Activated CD4-positive, alpha-beta memory T cell treated with anti-CD3 and anti-CD28 coated beads for 36 hours (primary cell): ENCODE measurements at places on chromosomes 2 and 18.

DNA sequence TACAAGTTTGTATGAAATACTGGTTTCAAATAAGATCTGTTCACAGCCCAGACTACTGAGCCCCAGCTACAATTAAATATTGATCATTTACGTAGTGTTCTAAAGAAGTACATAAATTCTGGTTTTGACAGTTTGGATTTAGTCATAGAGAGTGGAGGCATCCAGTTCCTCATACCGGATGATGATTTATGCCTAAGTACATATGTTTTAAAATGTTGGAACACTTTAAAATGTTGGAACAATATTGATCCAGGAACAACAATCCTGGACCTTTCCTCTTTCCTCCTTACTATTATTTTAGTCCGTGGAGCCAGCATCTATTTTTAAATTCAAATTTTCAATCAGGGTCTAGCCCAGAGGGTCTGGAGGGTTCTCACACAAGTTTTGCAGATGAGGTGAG lies 22.8 kb upstream of the TTN start:
- DNase-seq, result no peak

DNA sequence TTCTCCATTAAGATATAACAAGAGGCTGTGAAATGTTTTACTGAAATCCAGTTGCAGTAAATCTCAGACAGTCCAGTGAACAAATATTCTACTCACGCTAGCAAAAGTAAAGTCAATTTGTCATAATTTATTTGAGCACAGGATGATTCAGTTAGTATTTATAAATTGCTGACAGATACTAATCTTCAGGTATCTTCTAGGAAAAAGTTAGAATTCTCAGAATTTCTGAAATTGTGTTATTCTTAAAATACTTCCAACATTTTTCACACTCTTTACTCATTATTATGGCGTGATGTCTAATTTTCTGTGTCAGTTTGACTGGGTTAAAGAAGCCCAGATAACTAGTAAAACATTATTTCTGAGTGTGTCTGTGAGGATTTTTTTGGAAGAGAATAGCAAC lies 460.2 kb upstream of the ACVR2A start:
- DNase-seq, result no peak

- DNase-seq, result no peak
Measured at GRCh38 chr18:2692508-2692907, 37.0 kb downstream of the SMCHD1 start.

GRCh38 chr18:11946756-11947155 lies 34.6 kb upstream of the IMPA2 start:
- no peak for DNase-seq

DNA sequence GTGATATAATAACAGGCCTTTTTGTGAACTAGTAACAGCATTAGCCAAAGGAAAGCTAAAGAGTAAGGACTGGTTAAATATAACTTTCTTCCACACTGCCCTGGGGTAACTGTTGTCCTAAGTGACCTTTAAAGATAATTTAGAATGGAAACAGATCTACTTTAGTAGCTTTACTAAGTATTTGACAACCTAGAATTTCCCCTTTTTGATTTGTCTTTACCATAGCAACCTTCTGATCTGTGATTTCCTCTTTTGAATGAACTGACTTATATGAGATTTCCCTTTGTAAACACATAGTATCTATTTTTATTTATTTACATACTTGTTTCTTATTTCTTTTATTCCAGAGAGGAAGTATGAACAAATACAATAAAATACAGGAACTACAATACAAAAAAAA lies 10.5 kb upstream of the KLF7 start:
- DNase-seq, result no peak
